ENCODE measurements at places on chromosomes 16 and 17.
A peak's percentile ranks its signal among the peaks of the same experiment; 100 is the strongest.

GRCh38 chr17:37761059-37761458, 16.2 kb upstream of the HNF1B start:
- DNase-seq: no peak

DNA sequence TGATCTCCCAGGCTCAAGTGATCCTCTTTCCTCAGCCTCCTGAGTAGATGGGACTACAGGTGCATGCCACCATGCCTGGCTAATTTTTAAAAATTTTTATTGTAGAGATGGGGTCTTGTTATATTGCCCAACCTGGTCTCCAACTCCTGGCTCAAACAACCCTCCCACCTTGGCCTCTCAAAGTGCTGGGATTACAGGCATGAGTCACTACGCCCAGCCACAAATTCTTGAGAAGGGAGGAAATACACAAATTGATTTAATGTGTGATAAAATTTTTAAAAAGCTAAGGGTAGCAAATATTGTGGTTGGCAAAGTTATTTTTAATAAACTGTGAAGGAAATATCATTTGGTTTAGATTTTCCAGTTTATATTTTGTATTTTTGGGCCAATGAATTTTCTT, 9.6 kb downstream of the ITGAD start:
- no peak for DNase-seq

DNA sequence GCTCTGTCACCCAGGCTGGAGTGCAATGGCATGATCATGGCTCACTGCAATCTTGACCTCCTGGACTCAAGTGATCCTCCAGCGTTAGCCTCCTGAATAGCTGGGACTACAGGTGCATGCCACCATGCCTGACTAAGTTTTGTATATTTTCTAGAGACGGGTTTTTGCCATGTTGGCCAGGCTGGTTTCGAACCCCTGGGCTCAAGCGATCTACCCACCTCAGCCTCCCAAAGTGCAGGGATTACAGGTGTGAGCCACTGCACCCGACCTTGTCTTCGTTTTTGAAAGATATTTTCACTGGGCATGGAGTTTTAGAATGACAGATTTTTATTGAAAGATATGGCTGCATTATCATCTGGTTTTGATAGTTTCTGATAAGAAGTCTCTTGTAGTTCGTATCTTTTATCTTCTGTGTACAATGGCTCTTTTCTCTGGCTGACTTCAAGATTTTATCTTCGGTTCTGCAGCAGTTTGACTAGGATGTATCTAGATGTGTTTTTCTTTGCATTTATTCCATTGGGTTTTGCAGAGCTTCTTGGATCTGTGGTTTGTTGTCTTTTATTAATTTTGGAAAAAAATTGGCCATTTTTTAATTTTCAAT, 14.6 kb downstream of the ADGRG5 start:
- DNase-seq: no peak

GRCh38 chr17:76251478-76252039, 11.3 kb upstream of the RNF157 start:
- peak; percentile 56 for DNase-seq

- DNase-seq: no peak
Measured at GRCh38 chr16:27430512-27430911, 28.5 kb downstream of the IL21R start.

DNA sequence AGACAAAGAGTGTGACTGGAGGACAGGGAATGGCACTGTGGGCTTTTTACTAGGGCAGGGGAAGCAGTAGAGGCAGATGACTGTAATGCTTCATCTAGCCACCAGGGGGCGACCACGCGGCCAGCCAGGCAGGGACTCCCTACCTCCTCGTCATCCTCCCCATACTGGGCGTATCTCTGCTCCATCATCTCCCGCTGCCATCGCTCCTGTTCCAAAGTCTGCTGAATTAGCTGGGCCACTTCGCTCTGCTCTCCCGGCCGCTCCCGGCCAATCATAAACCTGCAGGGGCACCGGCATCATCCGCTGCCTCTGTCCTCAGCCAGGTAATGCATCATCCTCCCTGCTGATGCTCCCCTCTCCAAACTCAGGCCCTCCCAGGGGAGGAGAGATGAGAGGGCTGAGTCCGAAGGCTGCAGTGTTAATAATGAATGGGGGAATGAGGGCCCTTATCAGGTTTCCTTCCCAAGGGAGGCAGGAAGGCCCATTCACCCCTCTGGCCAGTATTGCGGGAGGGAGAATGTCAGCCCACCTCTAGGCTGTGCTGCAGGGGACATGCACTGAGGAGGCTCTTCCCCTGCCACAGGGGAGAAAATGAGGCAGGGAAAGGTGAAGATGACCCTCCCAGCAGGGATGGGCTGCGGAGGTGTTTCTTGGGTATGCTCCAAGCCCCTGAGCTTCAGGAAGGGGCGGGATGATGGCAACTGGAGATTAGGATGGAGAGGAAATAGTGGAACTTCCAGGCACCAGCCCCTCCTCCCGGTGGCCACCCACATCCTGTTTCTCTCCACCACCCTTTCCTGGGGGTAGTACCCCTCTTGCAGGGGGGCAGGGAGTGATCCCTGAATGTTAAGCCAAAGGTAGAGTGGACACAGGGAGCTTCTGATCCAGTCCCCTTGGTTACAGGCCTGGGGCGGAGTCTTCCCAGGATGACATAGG, 10.3 kb upstream of the SAMD14 start:
- DNase-seq: peak; percentile 70
